ENCODE measurements at places on chromosomes 4 and X.

DNA sequence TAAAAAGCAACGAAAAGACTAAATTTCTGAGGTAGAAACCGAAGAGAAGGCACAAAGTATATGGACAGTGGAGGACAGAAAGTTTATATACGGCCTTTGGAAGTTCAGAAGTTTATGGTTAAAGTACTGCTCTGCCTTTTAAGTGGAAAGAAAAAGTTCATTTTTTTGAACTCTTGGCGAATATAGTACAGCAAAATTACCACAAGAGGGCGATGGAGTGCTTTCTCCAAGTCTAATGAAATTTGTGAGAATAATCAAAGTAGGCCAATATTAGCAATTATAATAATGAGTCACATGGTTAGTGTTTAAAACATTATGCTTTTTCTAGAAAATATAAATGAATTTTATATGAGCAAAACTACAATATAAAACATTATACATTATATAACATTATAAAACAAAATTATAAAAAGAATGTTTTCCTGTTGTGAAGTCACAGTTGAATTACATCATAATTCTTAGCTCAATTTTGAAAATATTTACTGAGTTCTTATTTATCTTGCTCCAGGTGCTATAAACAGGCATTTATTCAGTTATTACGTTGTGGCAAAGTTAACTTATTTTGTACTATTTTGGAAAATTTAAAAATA, 136.2 kb upstream of the BMPR1B start:
- DNase-seq = no peak

DNA sequence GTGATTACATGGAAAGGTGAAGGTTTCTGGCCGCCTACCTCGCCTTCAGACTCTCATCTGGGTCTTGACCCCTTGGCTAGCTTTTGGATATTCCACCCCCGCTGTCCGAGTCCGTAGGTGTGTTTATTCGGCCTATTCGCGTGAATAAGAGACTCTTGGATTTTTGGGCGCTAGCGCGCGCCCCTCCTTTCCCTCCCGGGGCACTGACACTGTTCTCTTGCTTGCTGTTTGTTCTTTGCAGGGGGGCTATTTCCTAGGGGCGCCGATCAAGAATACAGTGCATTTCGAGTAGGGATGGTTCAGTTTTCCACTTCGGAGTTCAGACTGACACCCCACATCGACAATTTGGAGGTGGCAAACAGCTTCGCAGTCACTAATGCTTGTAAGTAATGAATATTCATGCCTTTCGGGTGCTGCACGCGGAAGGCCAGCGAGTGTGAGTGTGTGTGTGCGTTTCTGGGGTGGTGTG, 932 bp downstream of the GRIA2 start:
- no peak for DNase-seq

GRCh38 chr4:165393051-165393450, 14.2 kb downstream of the CPE start:
- DNase-seq = no peak

GRCh38 chrX:73916931-73917667, 354.1 kb downstream of the CHIC1 start:
- DNase-seq = no peak

- DNase-seq = no peak
These were observed 169.6 kb downstream of the MID1IP1 start for GRCh38 chrX:38970845-38971244.

- no peak for DNase-seq
These were observed 167.4 kb upstream of the LDB2 start for GRCh38 chr4:17065821-17066220.

GRCh38 chr4:118732591-118733330, 47.6 kb downstream of the METTL14 start:
- DNase-seq = no peak

DNA sequence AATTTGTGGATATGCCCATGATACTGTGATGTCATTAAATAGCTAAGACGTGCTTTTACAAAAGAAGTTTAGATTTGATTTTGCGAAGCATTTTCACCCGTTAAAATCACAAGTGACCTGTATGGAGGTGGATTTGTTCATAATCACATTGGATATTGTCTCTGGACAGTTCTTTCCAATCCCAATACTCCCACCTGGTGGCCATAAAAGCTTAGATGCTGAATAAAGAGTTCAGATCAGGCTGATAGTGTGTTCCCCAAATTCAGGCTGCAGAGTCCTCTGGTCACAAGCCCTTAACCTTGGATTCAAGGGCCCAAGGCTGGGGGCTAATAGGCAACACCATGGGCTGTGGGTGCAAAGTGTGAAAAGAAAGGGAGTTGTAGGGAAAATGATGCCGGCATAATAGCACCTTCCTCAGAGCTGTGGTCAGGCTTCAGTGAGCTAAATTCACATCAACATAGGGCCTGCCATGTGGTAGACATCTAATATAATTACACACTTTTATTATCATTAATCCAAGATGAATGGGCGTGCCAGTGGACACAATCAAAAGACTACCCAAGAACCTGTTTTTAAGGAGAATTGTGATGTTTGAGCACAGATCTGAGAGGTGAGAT, 28.1 kb downstream of the SMIM43 start:
- no peak for DNase-seq

GRCh38 chr4:123696687-123697086, 300.1 kb downstream of the SPRY1 start:
- DNase-seq = no peak

DNA sequence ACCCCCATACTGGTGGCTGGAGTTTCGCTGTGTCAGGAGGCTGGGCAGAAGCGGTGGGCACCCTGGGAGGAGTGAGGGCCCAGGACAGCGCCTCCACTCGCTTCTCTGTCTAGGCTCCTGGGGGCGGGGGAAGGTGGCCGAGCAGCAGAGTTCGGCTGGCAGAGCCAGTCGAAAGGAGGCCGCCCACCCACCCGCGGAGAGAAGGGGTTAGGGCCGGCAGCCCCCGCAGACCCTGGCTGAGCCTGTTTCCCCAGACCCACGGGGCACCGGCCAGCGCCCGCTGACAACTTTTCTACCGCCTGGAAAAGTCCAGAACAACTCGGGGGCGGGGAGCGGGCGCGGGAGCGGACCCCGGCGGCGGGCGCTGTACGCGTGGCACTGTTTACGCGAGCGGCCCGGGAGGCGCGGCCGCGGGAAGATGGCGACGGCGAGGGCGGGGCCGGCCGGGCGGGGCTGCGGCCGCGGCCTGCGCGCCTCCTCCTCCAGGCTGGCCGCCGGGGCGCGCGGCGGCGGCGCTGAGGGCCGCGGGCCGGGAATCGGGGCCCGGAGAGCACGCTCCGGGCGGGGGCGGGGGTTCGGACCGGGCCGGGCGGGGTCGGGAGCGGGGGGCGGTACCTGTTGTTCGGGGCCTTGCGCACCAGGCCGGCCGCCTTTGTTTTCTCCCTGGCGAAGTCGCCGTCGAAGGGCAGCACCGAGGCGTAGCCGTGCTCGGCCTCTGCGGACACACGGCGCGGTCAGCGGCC, 628 bp downstream of the MXD4 start:
- no peak for DNase-seq

- DNase-seq = no peak
These were observed 388.2 kb downstream of the STIM2 start for GRCh38 chr4:27248829-27249228.

DNA sequence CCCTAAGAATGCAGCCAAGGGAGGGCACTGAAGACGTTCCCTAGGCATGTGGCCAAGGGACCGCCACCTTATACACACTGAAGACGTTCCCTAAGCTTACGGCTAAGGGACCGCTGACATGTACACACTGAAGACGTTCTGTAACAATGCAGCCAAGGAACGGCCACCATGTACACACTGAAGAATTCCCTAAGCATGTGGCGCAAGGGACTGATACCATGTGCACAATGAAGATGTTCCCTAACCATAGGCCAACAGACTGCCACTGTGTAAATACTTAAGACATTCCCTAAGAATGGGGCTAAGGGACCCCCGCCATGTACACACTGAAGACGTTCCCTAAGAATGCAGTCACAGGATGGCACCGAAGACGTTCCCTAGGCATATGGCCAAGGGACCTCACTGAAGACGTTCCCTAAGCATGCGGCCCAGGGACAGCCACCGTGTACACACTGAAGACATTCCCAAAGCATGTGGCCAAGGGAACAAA, 36.1 kb downstream of the DHRSX start:
- DNase-seq = no peak

DNA sequence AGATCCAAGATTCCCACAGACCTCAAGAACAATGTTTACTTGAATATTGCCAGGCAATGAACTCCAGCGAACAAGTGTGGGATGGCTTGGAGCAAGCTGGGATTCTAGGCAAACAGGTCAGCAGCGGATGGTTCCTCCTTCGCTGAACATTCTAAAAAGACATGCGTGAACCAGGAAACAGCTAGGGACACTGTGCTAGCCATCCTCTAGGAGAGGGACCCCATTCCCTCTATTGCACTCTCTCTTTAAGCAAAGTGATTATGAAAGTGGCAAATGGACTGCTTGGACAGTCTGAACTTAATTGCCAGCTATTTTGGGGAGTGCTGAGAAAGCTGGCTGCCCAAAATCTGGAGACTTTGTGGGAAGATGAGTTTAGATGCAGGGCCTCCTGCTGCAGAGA, 29.9 kb upstream of the TEC start:
- no peak for DNase-seq

DNA sequence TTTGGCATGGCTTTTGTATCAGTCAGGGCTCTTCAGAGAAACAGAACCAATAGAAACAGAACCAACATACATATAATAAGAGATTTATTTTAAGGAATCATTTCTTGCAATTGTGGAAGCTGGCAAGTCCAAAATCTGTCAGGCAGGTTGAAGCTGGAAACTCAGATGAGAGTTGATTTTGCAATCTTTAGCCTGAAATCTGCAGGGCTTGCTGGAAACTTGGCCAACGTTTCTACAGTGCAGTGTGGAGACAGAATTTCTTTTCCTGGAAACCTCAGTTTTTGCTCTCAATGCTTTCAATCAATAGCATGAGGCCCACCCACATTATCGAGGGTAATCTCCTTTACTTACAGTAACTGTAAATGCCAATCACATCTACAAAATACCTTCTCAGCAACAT, 45.4 kb downstream of the COMMD8 start:
- DNase-seq = no peak

- DNase-seq = no peak
These were observed 9.2 kb upstream of the BMP3 start for GRCh38 chr4:81021142-81021944.

GRCh38 chrX:79268788-79269187, 98.3 kb downstream of the ITM2A start:
- no peak for DNase-seq

DNA sequence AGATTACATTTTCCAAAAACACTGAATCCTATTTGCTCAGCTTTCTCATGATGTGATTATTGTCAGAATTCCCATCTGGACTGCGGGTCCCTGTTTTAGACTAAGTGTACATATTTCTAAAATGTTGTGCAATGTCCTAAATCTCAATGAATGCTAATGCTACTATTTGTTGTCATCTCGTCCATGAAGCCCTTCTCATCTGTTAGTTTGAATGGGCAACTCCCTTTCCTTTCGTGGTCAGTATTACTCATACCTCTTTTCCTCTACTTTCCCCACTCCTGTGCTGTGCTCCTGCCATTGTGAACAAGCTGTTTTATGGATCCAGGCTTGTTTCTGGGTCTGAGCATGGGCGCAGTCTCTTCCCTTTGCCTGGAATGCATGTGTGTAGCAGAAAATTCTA, 91.0 kb downstream of the MID1 start:
- no peak for DNase-seq

Measured in NCI-H1417 treated with DMSO at 0.1 percent for 48 hours (cell line).